ENCODE measurements at places on chromosomes 3 and 15.

DNA sequence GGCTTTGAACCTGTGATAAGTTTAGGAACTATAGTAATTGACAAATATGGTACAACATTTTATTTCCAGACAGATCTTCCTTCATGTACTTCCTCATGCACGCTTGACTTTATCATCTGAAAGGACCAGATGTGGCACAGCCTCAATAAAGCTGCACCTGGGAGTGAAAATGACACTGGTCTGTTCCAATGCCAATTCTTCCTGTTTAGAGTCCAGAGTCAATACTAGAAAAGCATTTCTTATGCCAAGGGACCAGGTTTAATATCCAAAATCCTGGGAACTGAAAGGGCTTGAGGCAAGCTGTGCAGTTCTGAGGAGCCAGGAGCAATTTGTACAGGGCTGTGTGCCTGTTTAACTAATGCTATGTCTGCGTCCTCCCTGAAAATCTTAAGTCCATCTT, 15.3 kb downstream of the DPH6 start:
- no peak for DNase-seq

GRCh38 chr3:72829701-72830100, 18.5 kb downstream of the SHQ1 start:
- no peak for DNase-seq

DNA sequence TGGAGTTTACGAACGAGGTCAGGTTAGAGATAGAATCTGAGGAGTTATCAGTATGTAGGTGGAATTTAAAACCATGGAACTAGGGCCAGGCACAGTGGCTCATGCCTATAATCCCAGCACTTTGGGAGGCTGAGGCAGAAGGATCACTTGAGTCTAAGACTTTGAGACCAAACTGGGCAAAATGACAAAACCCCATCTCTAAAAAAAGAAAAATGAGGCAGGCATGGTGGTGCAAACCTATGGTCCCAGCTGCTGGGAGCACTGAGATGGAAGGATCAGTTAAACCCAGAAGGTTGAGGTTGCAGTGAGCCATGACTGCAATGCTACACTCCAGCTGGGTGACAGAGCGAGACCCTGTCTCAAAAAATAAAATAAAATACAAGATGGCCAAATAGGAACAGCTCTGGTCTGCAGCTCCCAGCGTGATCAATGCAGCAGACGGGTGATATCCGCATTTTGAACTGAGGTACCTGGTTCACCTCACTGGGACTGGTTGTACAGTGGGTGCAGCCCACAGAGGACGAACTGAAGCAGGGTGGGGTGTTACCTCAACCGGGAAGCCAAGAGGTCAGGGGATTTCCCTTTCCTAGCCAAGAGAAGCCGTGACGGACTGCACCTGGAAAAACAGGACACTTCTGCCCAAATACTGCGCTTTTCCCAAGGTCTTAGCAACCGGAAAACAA, 33.3 kb downstream of the ZMAT3 start:
- DNase-seq = no peak

GRCh38 chr3:184443364-184443763, 63.5 kb downstream of the CHRD start:
- DNase-seq = no peak

GRCh38 chr3:120368172-120368571, 19.0 kb upstream of the LRRC58 start:
- no peak for DNase-seq

DNA sequence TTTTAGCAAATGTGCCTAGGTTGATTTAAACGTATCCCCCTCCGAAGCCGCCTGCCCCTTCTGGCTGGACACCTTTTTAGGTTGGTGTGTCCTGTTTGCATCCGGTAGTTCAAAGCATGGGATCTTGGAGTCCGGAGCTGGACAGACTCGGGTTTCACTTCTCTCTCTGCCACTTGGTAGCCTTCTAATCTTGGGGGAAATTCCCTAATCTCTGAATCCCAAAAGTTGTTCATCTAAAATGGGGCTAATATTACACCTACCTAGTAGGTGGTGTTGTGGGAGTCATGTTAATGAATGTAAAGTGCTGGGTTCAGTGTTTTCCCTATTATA, 760 bp downstream of the FANCI start:
- DNase-seq = no peak

- no peak for DNase-seq
These were observed 237.8 kb upstream of the UBE2E1 start for GRCh38 chr3:23567917-23568316.

DNA sequence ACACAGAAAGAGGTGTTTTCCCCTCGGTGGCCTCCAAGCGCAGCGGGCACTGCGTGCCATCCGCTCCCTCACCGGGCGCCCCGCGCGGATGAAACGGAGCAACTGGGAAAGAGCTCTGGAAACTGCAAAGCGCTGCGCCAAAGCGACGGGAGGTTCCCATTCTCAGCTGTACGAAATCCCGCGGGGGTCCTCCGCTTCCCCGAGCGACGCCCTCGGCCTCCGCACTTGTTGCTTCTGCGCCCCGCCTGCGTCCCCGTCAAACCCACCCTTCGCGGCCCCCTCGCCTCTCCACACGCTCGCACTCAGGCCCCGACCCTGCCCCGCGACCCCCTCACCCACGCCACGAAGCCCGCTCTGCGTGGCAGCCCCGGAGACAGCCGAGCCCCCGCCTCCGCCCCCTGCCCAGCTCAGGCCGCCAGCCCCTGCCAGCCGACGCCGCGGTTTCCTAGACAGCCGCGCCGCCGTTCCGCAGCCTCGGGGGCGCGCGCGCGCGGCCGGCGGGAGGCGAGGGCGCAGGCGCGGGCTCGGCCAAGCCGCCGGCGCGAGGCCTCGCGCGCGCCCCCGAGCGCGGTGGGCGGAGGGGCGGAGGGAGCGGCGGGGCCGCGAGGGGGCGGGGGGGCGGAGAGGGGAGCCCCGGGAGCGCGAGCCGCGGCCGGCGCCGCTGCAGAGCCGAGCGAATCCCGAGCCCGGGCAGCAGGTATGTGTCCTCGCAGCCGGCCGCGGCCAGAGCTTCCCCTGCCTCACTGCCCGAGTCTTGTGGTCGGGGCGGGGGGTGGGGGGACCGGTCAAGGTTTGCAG, at the start of gene TMEM266:
Gene TMEM266, plus strand, starts transcription at position 666 of the 798 bp plus-strand sequence. CDS start 74,279 bp downstream, outside the sequence.
- DNase-seq = no peak

GRCh38 chr3:189334064-189334920, 162.5 kb downstream of the TPRG1 start:
- no peak for DNase-seq

DNA sequence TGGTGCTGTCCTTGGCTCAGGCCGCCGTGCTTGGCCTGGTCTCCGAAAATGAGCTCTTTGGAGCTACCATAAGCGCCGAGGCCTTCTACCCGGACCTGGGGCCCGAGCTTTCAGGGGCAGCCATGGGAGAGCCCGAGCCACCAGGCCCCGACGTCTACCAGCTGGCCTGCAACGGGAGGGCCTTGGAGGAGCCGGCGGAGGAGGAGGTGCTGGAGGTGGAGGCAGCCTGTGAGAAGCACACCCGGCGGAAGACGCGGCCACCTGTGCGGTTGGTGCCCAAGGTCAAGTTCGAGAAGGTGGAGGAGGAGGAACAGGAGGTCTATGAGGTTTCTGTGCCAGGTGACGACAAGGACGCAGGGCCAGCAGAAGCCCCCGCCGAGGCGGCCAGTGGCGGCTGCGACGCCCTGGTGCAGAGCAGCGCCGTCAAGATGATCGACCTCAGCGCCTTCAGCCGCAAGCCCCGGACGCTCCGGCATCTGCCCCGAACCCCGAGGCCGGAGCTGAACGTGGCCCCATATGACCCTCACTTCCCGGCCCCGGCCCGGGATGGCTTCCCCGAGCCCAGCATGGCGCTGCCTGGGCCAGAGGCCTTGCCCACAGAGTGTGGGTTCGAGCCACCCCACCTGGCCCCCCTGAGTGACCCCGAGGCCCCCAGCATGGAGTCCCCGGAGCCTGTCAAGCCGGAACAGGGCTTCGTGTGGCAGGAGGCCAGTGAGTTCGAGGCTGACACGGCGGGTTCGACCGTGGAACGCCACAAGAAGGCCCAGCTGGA, 34.9 kb downstream of the IDH2 start:
- DNase-seq = no peak

- no peak for DNase-seq
These were observed 843.1 kb downstream of the ROBO1 start for GRCh38 chr3:78924711-78925110.

DNA sequence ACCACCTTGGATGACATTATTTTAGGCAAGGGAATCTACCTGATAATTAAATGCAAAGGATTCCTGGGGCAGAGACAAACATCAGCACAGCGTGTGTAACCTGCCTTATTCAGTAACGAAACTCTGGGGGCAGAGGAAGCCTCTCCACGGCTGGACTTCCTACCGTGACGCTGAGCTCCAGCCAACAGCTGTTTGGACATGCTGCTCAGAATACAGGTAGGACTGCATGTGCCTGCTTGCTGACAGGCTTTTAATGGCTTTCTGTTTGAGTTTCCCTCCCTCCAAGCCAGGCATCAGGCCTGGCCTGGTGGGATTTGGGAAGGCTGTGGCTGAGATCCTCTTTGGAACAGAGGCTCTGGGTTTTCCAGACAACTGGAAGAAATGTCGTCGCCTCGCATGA, 150.6 kb downstream of the ADAMTS17 start:
- no peak for DNase-seq

GRCh38 chr3:153284282-153284938, 122.4 kb downstream of the RAP2B start:
- DNase-seq = peak; percentile 16

GRCh38 chr3:143791386-143791785, 56.9 kb downstream of the SLC9A9 start:
- DNase-seq = no peak

DNA sequence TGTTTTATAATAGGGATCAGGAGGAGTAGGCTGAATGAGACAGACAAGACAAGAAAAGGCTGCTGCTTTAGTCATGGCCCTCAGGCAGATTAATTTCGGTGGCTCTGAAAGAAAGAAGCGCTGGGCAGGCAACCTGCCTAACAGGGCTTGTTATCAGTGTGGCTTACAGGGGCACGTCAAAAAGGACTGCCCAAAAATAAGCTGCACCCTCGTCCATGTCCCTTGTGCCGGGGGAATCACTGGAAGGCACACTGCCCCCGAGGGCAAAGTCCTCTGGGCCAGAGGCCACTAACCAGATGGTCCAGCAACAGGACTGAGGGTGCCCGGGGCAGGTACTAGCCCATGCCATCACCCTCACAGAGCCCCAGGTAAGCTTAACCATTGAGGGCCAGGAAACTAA, 188.5 kb downstream of the IGSF11 start:
- DNase-seq = no peak

DNA sequence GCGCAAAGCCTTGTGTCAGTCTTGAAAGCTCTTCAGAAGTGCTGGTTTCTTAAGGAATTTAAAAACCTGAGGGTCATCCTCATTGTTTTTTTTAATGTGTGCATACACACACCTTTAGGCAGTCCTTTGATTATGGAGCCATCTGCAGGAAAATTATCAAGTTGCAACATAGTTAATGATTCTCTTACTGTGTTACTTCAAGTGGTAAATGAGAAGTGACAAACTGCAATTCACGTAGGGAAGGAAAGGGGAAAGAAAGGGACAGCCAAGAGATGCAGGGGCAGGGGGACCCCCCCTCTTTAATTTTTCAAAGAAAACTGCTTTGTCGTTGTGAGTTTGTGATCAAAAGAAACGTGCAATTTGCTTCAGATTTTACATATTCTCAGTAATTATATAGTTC, 162.4 kb upstream of the CGNL1 start:
- no peak for DNase-seq

DNA sequence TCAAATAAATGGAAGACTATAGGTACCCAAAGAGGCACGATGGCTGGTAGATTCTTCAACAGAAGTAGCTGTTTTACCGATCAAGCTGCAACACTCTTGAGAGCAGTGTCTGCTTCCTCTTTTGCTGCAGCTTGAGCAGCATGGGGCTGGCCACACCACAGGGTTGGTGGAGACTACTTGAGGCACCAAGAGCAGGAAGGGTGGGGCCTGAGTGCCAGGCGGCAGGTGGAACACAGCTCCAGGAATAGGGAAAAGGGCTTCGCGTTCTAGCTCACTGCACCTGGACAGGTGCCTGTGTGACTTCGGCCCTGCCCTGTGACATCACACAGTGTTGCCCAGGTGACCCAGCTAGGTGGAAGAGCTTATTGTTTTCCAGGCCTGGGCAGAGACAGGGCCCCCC, at the start of gene CCDC33:
Gene CCDC33, plus strand, starts transcription at position 365 of the 400 bp plus-strand sequence. CDS start 394 bp downstream, outside the sequence.
- no peak for DNase-seq

DNA sequence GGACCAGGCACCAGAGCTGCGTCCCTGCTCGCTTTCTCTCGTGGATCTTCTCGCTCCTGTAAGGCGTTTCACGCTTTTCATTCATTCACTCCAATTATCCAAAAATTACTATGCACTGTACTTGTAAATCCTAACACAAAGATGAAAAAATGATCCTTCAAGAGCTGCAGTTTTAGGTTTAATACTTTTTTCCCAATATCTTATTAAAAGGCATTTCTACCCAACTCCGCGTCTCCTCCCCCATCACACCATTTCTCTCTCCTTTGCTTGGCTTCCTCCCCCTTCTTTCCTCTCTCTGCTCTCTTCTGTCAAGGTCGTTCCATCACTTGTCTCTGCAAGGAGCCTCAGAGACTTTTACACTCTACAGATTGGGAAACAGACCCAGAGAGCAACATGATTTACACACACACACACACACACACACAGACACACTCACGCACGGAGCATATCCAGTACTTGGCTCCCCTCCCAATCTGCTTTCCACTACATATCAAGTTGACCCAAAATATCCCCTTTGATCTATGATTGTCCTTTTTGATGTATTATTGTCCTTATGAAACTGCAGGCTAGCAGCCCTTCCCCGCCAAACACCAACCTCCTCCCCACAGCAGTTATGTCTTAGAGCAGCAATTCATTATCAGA, 479 bp upstream of the CLDN1 start:
- DNase-seq = no peak
